Osteocyte (in vitro differentiated cells): ENCODE measurements at places on chromosomes 12 and 14. TPM values are rescaled to one million over a fixed set of nuclear protein-coding genes. Genes with fewer than 3 reads are reported as not detected.
A peak's percentile ranks its signal among the peaks of the same experiment; 100 is the strongest.

Gene DIO3
- total RNA-seq: 0.34 and 0.43 TPM in 2 replicates

Gene AREL1
- total RNA-seq: 45.6 and 47.7 TPM in 2 replicates

Gene TMTC1
- 35.3 and 37.5 TPM in 2 replicates for total RNA-seq

Gene GLIPR1L2
- 0.78 and 1.2 TPM in 2 replicates for total RNA-seq

Gene KLHDC1
- 5.3 and 5.8 TPM in 2 replicates for total RNA-seq

Gene SLC7A8
- 0.52 and 0.75 TPM in 2 replicates for total RNA-seq

GRCh38 chr12:47422611-47423010 lies 283.2 kb downstream of the RPAP3 start:
- no peaks in the 10 kb centered on the region for H3K4me1 ChIP-seq
- no peak overlapping the region for H3K4me3 ChIP-seq
- no peak for DNase-seq
- no peaks in the 10 kb centered on the region for H3K36me3 ChIP-seq
- no peak overlapping the region for H3K27ac ChIP-seq

DNA sequence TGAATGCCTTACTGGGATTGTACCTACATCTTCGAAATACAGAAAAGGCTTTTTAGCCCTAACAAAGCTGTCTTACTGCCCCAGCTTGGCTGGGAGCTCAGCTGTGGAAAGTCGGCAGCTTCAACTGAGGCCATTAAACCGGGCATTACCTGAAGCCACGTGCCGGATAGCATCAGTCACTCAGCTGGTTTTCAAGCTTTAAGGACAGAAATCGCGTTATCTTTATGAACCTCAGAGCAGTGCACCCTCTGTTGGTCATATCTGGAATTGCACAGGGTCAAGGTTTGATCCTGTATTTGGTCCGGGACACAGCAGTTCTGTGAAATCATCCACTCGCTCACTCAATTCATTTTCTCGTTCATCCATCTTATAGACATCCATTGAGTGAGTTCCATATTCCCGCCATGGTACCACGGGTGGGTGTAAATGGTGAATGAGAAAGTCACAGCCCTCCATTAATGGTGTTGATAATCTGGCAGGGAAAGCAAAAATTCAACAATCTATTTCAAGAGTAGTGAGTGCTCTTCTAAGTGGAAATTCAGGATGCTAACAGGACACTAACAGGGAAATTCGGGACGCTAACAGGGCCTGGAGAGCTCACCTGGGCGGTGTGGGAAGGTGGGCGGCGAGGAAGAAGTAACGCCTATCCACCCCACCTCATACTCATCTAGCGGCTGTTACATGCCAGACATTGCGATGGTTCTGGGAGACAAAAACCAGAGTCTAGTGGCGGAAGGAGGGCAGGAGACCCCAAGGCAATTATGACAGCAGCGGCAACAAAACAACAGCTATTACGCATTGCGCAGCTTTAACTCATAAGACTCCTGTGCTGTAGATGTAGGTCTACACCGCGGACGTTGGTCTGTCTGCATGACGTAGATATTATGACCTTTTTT lies 60.6 kb upstream of the TCL1A start:
- no peak overlapping the region for H3K4me3 ChIP-seq
- no peaks in the 10 kb centered on the region for H3K4me1 ChIP-seq
- no peaks in the 10 kb centered on the region for H3K36me3 ChIP-seq
- no peak overlapping the region for H3K27ac ChIP-seq
- peaks cover 3% of the 10 kb centered on the region for H3K27me3 ChIP-seq
- DNase-seq: no peak

GRCh38 chr14:101950516-101951215 lies 13.7 kb upstream of the DYNC1H1 start:
- H3K27me3 ChIP-seq: peaks cover 2% of the 10 kb centered on the region
- peaks cover 18% of the 10 kb centered on the region for H3K4me1 ChIP-seq
- no peaks in the 10 kb centered on the region for H3K36me3 ChIP-seq
- no peak for DNase-seq
- peak overlapping the region; percentile 38 for H3K4me3 ChIP-seq

DNA sequence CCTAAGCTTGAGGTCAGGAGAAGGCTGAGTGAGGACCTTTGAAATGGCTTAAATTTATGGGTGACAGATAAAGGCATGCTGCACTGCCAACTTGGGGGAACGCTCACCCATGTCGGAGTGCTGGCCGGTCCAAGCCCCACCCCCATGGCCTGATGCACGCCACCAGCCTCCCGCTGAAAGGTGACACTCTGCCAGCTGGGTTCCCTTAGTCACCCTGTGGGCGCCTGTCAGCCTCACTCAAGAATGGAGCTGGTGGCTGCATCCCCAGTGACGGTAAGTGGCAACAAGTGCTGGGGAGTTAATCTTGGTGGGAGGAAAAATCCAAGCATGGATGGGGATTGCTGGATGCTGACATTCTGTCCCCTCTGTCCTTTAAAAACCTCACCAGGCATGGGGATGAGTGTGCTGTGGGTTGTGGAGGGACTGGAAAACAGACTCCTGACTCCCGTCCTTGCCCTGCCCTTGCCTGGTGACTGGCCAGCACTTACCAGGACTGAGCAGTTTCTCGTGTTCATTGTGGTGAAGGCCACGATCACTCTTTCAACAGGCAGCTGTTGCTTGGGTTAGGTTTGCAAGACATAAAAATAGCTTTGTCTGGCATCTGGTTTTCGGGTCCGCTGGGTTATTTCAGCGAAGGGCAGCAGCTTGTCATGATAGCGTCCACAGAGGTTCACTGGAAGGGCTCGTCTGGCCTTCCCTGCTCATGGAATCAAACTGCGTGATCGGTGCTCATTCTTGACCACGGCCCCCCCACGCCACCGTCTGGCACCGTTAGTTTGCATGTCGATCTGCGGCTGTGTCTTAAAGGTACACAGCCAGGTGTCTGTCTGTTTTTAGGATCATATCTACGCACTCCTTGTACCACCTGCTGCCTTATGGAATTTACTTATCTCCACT lies 15.0 kb downstream of the ACACB start:
- H3K36me3 ChIP-seq: no peaks in the 10 kb centered on the region
- H3K4me1 ChIP-seq: peaks cover 2% of the 10 kb centered on the region
- peaks cover 28% of the 10 kb centered on the region for H3K27me3 ChIP-seq
- DNase-seq: no peak
- H3K4me3 ChIP-seq: no peak overlapping the region
- H3K27ac ChIP-seq: no peak overlapping the region

DNA sequence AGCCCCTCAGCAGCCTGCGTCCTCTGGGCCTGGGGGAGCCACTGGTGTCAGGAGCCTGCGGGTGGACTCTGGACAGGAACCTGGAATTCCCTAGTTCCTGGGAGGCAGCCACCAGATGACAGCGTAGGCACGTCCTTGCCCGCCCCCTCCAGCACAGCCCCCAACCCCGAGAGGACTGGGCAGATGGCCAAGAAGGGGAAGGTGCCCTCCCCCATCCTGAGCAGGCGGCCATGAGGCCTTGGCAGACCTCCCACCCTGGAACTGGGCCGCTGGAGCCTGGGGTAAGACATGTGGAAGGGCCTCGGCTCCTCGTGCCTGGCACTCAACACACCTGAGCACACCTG lies 60.4 kb upstream of the FBRSL1 start:
- no peak overlapping the region for H3K27ac ChIP-seq
- peaks cover 40% of the 10 kb centered on the region for H3K27me3 ChIP-seq
- no peak for DNase-seq
- no peak overlapping the region for H3K4me3 ChIP-seq
- no peaks in the 10 kb centered on the region for H3K36me3 ChIP-seq

DNA sequence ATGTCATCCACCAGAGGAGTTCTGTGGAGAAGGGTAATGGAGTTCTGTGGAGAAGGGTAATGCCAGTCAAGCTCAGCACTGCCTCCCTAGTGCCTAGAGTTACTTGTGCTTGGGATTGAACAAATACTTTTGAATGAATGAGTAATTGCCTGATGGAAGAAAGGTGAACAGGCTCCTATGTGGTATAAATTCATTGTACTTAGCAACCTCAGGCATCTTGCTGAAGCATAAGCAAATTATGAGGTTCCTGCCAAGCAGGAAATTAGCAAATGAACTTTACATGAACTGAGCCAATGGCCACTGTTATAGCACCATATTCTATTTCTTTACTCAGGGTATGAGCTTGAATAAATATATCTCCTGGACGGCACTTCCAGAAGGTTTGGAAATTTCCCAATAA lies 1047.2 kb downstream of the SLC6A15 start:
- no peak for DNase-seq
- no peak overlapping the region for H3K27ac ChIP-seq
- no peak overlapping the region for H3K4me3 ChIP-seq
- no peaks in the 10 kb centered on the region for H3K36me3 ChIP-seq
- peaks cover 17% of the 10 kb centered on the region for H3K4me1 ChIP-seq

DNA sequence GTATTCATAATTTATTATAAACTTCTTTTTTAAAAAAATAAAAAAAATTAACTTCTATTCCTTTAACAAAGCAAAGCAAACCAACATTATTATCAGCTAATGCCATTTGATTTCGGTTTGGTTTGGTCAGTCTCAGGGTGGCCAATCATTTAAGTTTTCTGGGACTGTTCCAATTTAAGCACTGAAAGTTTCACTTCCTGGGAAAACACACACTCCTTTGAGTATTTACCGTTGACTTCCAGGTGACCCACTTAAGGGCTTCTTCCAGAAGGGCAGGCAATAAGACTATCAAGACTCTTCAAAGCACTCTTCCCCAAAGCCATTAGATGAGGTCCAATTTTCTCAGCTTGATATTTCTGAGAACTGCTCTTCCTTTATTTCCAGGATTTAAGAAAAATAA lies 854.0 kb downstream of the DIO2 start:
- no peaks in the 10 kb centered on the region for H3K27me3 ChIP-seq
- peaks cover 3% of the 10 kb centered on the region for H3K4me1 ChIP-seq
- H3K36me3 ChIP-seq: no peaks in the 10 kb centered on the region
